IMR-90 (cell line): ENCODE measurements at places on chromosomes 11 and 22. TPM values are rescaled to one million over a fixed set of nuclear protein-coding genes. Genes with fewer than 3 reads are reported as not detected.

DNA sequence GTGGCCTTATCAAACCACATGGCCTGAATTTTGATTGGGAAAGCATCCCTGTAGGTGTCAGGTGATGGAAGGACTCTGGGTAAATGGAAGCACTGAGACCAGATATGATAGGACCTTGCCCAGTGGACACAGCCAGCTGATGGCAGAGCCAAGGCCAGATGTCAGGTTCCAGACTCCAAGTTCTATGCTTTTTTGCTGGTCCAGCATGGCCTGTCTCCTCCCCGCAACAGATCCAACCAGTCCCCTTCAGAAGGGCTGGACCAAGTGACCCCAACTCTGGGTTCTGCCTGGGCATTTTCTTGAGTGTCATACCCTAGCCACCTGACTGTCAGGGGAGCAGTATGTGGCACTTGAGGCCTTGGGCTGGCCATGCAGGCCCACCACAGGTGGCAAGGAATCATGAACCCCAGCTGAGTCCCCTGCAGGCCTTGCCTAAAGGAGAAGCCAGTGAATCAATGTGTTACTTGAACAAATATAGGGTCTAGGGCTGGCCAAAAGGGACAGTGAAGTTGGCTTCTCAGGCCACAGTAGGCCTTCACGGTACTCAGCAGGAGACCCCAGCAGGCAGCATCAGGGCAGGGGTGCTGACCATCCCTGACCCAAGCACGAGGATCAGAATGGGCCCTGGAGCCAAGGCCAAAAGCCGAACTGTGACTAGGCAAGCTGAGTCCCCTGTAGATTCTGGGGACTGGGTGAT is 27.1 kb downstream of the KCNQ1OT1 start:
- DNase-seq = no peak

- no peak for DNase-seq
These were observed 12.7 kb upstream of the TNNT3 start for GRCh38 chr11:1906611-1907423.

DNA sequence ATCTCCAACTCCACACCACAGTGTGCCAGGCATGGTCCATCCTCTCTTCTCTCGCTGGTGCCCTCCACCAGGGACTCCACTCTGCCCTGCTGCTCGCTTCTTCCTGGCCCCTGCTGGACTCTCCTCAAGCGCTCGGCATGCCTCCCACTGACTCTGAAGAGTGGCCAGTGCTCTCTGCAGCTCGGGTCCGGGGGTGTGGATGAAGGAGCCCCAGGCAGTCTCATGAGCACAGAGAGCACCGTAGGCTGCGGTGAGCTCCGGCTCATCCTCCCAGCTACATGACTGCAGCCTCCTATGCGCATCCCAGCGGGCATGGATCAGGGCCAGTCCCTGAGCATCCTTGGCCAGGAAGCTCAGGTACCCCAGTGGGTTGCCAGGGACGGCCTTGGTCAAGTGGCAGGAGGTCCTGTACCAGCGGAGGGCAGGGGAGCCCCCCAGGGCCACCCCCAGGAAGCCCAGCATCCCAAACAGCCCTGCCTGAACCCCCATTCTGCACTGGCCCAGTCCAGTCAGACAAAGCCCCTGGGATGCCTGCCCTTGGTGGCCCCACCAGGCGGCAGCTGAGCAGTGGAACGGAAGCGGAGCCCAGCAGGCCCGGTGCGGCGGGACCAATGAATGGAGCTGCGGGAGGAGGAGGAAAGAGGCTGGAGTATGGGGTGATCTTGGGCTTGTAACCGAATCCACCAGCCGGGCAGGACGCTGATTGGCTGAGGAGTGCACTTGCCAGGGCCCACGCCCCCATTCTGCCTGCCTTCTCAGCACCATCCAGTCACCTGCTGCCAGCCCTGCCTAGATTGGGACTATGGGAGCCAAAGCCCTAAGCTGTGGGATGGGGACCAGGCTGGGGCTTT is at the start of gene PLA2G3:
Gene PLA2G3, minus strand, starts transcription at position 643 of the 851 bp plus-strand sequence. Its CDS starts 154 bp downstream, at position 489.
- DNase-seq = peak; percentile 60

- peak; percentile 97 for DNase-seq
These were observed 31.9 kb downstream of the ATG13 start for GRCh38 chr11:46649180-46649738.

- no peak for DNase-seq
These were observed 1168.2 kb downstream of the BRD1 start for GRCh38 chr22:48659404-48659996.

DNA sequence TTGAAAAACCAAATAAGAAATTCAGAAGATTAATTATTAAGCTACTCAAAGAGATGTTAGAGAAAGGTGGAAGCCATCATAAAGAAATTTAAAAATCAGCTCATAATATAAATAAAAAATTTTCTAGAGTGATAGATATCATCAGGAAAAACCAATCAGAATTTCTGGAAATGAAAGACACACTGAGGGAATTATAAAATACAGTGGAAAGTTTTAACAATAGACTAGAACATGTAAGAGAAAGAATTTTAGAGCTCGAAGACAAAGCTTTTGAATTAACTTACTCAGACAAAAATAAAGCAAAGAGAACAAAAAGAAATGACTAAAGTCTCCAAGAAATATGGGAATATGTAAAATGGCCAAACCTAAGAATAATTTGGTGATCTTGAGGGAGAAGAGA is 1926.9 kb upstream of the RAG2 start:
- no peak for DNase-seq

DNA sequence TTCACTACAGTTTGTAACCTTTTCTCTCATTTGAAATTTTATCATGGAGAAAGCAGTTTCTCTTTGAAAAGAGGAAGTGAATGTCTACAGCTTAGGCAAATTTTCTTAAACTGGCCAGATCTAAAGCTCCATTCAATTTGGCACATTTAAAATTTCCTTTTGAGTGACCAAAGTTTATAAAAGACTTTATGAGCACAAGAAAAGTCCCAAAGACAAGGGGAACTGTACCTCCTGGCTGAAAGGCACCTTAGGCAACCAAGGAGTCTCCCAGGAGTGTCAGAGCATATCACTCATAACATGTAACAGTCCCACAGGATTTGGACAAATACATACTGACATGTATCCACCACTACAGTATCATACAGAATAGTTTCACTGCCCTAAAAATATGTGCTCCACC is 41.3 kb downstream of the NARS2 start:
- DNase-seq = no peak

DNA sequence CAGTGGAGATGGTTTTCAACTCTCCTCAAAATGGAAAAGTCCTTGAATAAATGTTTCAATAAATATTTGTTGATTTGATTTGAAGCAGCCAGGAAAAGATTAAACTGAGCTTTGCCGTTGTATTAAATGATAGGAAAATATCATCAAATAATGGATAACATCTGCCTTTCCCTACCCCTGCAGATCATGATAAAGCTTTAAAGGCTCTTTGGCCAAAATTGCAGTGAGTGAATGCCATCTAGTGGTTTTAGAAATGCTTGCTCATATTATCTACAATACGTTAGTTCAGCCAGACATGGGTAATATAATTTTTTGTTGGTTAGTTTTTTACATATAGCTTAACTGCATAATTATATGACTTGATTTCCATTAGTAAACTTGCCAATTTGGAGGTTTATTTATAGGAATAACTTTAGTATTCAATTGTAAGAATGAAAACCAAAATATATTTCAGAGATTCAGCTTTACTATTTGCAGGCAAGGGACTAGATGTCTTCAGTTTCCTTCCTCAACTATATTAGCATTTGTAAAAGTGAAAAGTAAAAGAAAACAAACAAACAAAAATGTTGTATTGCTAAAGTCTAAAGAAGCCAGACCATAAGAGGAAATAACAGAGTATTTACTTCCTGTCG is 159.2 kb downstream of the MSANTD4 start:
- peak; percentile 68 for DNase-seq

DNA sequence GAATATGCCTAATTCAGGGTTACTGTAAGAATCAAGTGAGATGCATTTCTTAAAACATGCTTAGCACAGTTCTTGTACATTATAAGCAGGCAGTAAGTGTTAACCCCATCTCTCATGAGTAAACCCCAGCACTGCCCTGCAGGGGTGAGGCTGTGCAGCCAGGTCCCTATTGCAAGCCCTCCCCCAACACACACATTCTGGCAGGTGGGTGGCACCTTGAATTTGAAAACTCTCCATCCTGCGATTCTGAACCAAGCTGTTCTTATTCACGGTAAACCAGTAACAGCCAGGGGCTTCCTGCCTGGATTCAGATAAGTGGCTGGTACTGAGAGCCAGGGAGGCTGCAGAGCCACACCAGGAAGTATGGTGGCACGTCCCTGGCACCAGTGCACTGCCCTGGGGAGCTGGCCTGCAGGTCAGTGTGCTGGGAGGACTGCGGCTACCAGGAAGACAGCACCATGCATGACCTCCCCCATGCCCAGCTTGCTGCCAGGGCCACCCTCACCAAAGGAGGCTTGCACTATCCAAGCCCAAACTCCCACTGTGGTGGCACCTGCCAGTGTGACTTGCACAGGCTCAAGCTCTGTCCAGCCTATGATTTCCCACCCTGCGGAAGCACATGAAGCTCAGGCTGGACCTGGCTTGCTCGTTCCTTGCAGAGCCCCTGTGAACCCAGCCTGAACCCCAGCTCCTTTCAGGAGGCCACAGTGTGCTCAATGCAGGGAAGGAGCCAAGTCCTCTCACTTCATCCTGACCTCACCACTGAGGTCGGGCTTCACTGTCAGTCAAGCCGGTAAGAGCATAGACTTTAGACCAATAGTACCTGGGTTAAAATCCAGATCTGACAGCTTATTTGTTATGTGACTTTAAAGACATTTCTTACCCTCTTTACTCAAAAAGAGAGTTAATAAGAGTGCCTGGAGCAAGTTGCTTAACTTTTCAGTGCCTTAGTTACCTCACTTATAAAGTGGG is 88.1 kb downstream of the MICAL2 start:
- DNase-seq = no peak

- DNase-seq = no peak
These were observed 5.1 kb downstream of the SUSD2 start for GRCh38 chr22:24186352-24186740.

DNA sequence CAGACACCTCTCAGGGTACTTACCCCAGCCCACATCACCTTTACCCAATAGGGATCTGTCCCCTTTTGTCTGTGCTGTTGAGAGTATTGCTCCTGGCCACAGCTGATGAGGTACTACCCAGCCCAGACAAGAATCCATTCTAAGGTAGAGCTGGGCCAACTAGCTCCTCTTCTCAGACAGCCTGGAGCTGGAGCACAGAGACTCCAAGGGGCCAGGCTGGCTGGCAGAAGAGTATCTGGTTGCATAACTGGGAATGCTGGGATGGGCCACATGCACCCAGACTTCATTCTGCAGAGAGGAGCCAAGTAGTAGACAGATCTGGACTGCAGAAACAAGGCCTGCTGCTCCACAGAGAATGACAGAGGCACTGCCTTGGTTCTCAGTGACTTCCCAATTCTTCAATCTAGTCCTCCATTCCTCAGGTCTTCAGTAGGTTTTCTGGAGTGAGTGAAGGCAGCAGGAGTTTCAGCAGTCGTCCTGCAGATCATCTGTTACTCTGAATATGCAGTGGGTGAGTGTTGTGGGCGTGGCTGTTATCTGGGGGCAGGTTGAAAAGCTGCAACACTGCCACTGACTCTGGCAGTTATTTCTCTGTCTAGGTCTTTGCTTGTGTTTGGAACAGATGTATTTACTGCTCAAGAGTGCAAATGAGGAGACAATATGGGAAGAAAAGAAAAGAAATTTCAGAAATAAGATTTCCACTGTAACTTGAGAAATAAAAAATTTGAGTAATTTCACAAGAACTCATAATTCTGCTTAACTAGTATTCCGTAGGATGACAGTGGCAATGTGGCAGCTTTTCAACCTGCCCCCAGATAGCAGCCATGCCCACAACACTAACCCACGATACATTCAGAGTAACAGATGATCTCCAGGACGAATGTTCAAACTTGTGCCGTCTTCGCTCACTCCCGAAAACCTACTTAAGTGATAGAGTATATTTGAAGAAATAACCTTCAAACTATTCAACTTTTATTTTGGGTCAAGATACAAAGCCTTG is 34.9 kb downstream of the MAPK1 start:
- DNase-seq = peak; percentile 9

- peak; percentile 77 for DNase-seq
These were observed 30.9 kb downstream of the C22orf31 start for GRCh38 chr22:29030618-29031226.

DNA sequence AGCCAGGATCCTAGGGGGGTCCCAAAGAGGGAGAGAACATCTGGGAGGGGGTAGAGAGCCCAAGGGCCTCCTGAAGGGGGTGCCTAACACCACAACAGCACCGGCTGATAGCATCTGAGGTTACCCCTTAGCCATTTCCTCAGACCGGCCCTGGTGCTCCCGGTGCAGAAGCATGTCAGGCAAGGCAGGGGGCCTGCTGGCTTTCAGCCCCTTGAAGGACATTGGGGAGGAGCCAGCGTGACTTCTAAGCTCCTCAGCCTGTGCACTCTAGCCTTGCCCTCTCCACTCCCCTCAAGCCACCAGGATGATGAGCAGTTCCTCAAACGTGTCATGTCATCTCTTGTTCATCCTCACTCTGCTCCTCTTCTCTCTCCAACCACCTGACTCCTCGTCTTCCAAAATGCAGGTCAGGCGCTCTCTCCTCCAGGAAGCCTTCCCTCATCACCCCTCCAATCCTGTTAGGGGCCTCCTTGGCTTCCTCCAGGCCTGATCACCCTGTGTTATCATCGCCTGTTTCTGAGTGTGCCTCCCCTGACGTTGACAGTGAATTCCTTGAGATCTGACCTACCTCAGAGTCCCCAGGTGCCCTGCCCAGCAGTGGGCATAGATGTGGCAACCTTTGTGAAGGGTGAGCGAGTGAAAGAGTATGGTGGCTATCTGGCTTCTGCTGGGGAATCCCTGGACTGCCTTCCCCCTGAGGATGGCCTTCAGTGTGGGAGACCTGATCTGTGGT is 6.1 kb downstream of the P2RY2 start:
- no peak for DNase-seq

DNA sequence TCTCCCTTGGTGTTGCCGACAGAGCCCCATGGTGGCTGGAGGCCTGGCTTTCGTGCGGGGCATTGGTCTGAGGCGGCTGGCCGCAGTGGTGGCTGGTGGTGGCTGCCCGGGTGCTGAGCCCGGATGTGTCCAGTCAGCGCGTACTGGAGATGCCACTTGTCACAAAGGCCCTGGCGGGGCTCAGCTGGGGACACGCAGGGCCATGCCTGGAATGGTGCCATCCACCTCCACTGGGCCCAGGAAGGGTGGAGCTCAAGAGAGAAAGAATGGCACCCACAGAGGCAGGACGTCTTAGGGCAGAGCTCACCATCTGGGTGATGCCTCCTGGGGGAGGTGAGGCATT is 92.5 kb downstream of the CEP164 start:
- no peak for DNase-seq

GRCh38 chr11:13338019-13338426 is 60.4 kb downstream of the BMAL1 start:
- DNase-seq = peak; percentile 78

DNA sequence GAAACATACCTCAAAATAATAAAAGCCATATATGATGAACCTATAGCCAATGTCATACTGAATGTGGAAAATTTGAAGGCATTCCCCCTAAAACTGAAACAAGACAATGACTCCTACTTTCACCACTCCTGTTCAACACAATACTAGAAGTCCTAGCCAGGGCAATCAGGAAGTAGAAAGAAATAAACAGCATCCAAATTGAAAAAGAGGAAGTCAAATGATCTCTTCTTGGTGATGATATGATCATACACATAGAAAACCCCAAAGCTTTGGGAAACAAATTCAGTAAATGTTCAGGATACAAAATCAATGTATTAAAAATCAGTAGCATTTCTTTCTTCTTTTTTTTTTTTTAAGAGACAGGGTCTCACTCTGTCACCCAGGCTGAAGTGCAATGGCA is 109.9 kb downstream of the DLG2 start:
- DNase-seq = no peak

GPR83 gene
- 0.03 and 0.07 TPM in 2 replicates for polyA plus RNA-seq

NELL1 gene
- not detected in 2 replicates for polyA plus RNA-seq

SHANK3 gene
- polyA plus RNA-seq = 1.5 and 2.2 TPM in 2 replicates

MUC5AC gene
- polyA plus RNA-seq = 0.01 and 0.02 TPM in 2 replicates

OR2AG1 gene
- not detected in 2 replicates for polyA plus RNA-seq

GGTLC3 gene
- not detected in 2 replicates for polyA plus RNA-seq

TRIM49 gene
- not detected in 2 replicates for polyA plus RNA-seq

GRAMD1B gene
- polyA plus RNA-seq = 7.1 and 9.2 TPM in 2 replicates

FGF3 gene
- polyA plus RNA-seq = not detected in 2 replicates
